ENCODE measurements at places on chromosomes 13 and 19.

DNA sequence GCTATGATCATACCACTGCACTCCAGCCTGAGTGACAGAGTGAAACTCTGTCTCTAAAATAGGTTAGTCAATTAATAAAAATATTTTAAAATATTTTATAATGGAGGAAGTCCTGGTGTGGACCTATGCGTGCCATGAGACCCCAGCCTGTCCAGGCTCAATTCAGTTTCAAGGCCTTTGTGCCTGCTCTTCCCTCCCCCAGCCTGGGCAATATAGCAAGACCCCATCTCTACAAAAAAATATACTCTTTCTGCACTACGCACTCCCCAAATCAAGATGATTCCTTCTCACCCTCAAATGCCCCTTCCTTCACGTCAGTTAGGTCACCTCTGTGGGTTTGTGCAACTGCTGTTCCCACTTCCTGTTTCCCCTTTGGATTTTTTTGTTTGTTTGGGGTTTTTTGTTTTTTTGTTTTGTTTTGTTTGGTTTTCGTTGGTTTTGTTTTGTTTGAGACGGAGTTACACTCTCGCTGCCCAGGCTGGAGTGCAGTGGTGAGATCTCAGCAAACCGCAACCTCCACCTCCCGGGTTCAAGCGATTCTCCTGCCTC, 1.4 kb upstream of the HSH2D start:
- DNase-seq: no peak

GRCh38 chr19:5996623-5997320, 18.8 kb upstream of the RANBP3 start:
- DNase-seq: no peak

DNA sequence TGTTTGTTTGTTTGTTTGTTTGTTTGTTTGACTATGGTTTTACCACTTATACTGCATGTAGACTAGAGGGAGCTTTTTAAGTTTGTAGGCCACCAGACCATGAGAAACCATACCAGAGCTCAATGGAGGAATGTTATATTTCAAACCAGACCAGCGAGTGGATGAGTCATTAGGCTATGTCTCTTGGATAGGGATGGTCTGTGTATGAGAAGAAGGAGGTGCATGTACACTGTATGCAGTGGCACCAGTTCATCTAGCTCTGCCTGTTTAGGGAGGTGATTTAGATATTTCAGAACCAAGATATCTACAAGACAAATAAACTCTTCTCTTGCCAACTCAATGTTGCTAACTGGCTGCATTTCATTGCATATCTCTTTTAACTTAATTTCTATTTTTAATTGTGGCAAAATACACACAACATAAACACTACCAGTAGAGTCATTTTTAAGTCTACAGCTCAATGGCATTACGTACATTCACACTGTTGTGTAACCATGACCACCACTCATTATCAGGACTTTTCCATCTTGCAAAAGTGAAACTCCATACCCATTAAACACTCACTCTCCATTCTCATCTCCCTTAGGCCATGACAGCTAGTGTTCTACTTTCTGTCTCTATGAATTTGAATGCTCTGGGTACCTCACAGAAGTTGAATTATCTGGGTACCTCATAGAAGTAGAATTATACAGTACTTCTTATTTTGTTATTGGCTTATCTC, 29.2 kb downstream of the SYDE1 start:
- no peak for DNase-seq

- DNase-seq: no peak
These were observed 14.3 kb upstream of the MCF2L start for GRCh38 chr13:112954488-112955270.

DNA sequence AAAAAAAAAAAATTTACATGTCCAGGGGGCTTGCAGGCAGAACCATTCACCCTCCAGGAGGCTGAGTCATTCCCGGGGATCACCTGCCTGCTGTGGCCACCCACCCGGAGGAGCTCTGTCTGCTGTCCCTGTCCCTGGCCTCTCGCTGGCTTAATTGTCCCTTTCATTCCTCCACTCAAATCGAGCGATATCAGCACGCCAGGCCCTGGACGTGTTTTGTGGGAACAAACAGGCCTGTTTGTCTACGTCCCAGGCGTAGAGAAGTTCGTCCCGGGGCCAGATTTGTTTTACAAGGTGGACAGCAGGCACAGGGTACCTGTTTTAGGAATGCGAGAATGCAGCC, 21.2 kb downstream of the SULT2B1 start:
- DNase-seq: no peak

GRCh38 chr19:10691883-10692282, 9.4 kb upstream of the QTRT1 start:
- DNase-seq: no peak

DNA sequence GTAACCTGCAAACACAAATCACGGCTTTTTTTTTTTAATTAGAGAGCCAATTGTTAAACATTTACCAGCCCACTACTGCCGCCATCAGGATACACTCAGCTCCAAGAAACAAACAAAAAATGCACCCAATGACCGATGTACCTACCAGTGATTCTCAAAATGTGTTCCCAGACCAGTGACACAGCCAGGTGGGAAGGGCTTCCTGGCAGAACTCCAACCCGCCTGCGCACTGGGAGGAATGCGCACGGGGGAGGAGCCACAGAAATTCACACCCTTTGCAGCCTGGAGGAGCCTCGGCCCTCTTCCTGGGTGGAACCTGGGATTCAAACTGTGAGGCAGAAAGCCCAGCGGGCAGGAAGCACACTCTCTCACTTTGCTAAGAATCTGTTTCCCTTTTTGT, 255.9 kb downstream of the TBC1D4 start:
- no peak for DNase-seq

DNA sequence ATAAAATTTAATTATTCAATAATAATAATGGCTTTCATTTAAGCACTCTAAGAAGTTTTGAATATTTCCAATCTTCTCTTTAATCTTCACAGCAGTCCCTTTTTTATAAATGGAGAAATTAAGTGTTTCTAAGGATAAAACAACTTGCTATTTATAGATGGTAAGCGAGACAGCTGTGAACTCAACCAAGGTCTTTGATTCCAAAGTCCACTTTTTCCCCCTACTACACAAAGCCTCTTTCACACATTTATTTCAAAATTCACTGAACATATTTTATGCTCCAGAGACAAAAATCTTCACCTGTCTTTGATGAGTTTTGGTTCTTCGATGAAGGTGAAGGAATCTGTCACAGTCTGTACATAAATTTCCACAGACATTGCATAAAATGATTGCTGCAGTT, 34.4 kb upstream of the FBXL3 start:
- no peak for DNase-seq

GRCh38 chr19:20791806-20792205, 15.7 kb downstream of the ZNF66 start:
- no peak for DNase-seq

DNA sequence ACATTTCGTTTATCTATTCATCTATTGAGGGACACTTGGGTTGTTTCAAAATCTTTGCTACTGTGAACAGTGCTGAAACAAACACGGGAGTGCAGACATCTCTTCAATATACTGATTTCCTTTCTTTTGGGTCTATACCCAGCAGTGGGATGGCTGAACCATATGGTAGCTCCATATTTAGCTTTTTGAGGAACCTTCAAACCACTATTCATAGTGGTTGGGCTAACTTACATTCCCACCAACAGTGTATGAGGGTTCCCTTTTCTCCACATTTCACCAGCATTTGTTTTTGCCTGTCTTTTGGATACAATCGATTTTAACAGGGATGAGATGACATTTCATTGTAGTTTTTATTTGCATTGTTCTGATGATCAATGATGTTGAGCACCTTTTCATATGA, 798.2 kb downstream of the UQCRFS1 start:
- DNase-seq: no peak

- DNase-seq: no peak
These were observed 709 bp downstream of the DPP9 start for GRCh38 chr19:4722671-4723594.

DNA sequence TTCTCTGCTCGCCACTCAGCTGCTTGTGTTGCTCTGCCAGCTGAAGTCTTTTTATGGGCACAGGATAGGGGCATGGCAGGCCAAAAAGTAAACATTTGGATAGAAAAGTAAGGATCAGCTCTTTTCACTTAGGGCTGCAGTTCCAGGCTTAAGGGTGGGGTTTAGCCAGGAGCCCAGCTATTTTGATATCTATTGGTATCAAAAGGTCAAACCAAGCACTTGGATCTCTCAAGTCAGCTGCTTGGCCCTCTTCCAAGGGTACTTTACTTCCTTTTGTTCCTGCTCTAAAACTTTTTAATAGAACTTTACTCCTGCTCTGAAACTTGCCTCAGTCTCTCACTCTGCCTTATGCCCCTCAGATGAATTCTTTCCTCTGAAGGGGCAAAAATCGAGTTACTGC, 55.7 kb upstream of the ABCC4 start:
- no peak for DNase-seq

DNA sequence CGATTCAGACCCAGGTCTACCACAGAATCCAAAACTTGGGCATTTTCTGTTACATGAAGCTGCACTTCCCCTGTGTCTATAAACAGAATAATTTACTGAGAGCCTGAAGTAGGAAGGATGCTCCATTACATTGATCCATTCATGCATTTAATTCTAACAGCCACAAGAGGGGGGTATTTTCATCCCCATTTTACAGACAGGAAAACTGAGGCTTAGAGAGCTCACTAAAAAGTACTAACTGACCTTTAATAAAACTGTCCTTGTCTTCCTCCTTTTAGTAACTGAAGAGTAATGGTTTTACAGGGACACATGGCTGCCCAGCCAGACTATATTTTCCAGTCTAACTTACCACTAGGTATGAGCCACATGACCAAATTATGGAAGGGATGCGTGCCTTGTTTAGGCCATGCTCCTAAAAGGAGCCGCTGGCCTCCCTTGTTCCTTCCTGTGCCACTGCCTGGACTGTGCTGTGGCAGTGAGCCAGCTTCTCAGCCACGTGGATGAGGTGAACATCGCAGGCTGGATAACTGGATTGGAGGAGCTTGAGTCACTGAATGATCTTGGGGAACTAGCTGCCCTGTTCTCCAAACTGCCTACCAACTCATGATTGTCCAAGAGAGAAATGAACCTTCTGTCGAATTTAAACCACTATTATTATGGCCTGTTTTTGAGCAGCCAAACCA, 108.3 kb downstream of the DOCK9 start:
- no peak for DNase-seq

GRCh38 chr13:27147530-27148170, 24.0 kb downstream of the USP12 start:
- DNase-seq: no peak

- DNase-seq: no peak
These were observed 152.9 kb downstream of the EFNB2 start for GRCh38 chr13:106382534-106382933.

- DNase-seq: no peak
These were observed 49.9 kb downstream of the TBC1D4 start for GRCh38 chr13:75432045-75432444.

GRCh38 chr19:3785451-3785937, 687 bp downstream of the MATK start:
- no peak for DNase-seq

GRCh38 chr19:19285686-19286085, 12.6 kb upstream of the TM6SF2 start:
- DNase-seq: no peak

DNA sequence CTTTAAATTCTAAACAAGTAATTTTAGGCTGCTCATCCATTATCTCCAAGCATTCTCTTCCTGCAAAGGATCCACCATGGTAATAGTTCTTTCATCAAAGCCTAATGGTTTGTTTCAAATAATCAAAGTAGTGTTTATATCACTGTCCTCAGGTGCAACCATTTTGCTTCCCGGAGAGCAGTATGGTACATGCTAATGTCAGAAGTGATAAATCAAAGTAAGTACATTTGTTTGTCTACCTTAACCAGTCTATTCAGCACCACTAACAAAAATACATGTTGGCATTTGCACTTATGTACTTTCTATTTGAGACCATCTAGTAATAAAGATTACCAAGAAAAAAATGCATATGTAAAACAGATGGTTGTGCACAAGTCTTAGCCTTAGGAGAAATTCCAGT, 37.5 kb downstream of the DACH1 start:
- DNase-seq: no peak

DNA sequence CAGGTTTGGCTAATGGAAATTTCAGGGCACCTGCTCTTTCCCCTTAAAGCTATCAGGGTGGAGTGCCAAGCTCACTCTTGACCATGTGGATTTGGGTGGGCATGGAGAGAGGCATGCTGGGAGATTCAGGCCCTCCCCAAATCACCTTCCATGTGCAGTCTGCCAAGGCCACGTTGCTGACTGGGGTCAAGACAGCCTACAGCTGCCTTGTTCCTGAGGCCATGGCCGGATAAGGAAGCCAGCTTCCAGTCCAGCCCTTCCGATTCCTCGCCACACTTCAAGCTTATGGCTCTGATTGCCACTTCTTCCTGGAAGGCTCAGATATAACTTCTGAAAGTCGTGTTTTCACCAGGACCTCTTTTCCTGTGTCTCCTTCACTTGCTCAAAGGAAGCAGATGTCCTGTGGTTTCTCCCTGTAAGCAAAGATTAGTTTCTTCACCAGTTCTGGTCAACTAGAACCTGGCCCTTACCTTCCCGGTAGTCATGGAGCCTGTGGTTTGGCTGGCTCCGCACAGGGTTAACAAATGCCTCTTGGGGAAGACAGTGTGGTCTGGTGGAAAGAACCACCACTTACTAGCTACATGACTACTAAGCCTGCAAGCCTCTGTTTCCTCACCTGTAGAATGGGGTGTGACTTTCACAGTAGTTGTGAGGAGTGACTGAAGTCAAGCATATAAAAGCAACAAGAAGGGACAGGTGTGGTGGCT, 16.1 kb upstream of the TPT1 start:
- DNase-seq: no peak

GRCh38 chr13:55653497-55653896, 1487.2 kb upstream of the PRR20A start:
- DNase-seq: no peak

DNA sequence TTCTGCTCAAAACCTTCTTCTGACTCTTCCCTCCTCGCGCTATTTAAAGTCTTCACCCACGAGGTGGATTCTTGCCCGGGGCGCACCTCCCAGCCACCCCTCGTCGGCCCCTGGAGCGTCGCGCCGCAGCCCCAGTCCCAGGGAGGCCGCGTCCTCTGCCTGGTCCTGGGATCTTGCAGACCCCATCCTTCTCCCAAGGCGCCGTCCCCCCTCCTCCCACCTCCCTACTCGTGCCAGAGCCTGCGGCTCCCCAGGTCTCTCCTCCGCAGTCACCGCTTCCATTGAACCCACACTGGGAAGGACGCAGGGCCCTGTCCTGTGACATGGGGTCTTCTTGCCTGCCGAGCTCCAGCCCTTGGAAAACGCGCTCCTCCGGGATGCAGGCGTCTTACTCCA, 486 bp downstream of the ZNF808 start:
- no peak for DNase-seq

DNA sequence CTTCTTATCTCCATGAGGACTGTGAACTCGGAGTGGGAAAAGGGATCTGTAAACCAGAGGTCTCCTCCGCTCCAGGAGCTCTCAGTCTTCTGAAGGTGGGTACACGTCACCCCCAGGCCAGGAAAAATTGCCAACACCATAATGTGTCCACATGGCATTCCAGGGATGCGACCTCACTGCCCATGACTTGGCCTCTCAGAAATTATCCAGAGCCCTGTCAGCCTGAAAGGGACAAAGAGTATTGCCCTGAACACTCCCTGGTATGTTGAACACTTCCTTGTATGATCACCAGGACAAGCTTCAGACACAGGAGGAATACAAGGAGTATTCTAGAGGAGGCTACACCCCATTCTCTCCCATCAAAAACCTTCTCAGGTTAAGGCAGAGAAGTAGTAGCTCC, 81.0 kb upstream of the SLC7A1 start:
- DNase-seq: no peak

All from brain pericyte (primary cell).